ENCODE measurements at places on chromosomes 13 and 19. TPM values are rescaled to one million over a fixed set of nuclear protein-coding genes. Genes with fewer than 3 reads are reported as not detected.

FPR1 gene
- not detected for total RNA-seq

RTBDN gene
- not detected for total RNA-seq

COG3 gene
- 39.6 TPM for total RNA-seq

LGI4 gene
- total RNA-seq = not detected

PSG6 gene
- total RNA-seq = 0.32 TPM

ADM5 gene
- under 0.01 TPM for total RNA-seq

FPR3 gene
- not detected for total RNA-seq

GRCh38 chr13:24528816-24529398, 16.3 kb upstream of the PARP4 start:
- no peak for DNase-seq

GRCh38 chr13:101965096-101965495, 436.8 kb downstream of the FGF14 start:
- no peak for DNase-seq

DNA sequence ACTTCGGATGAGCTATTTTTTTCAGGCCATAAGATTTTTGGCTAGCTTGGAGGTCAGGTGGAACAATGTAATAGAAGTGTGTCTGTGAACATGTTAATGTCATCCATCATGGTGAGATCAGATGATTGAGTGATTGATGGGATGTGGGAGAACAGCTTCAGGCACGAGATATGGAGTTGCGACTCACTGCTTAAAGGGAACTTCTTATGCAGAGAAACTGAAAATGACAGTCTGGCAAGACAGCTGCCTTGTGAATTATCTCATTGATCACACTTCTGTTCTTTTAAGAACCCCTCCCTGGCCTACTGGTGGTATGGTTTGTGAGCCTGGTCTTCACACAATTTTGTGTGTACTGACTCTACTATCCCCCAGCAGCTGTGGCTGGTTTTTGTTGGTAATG, 96.0 kb downstream of the OLFM4 start:
- no peak for DNase-seq

DNA sequence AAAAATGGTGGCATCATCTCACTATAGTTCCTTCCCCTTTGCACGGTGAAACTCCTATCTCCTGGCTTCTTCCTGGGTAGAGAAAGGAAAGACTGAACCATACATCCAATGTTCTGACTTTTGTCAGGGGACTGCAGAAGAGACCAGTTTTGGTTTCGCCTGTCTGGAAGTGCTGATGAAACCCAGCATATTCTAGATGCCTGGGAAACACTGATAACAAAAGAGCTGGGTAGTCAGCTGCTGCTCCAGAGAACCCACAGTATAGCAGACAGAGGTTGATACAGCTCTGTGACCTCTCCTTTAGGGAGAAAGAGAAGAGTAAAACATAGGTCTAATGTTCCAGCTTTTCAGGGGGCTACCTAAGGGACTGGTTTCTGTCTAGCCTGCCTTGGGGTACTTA, 695.3 kb downstream of the DIAPH3 start:
- DNase-seq = no peak

DNA sequence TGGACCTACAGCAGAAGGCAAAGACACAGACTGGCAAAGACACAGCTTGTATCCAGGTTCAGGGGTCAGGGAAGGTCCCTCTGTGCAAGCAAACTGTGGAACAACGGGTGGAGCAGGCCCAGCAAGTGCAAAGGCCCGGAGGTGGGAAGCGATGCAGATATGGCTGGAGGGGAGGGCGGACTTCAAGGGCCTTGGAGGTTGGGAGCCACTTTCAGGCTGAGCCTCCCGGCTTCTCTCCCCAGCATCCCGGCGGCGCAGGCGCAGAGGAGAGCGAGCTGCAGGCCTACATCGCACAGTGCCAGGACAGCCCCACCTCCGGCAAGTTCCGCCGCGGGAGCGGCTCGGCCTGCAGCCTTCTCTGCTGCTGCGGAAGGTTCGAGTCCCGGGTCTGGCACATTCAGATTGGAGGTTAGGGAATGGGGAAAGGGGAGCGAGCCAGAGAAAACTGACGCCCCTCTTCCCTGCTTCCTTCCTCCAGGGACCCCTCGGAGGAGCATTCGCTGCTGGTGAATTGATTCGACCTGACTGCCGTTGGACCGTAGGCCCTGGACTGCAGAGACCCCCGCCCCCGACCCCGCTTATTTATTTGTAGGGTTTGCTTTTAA, 2.1 kb upstream of the PNPLA6 start:
- DNase-seq = peak; percentile 55

GRCh38 chr19:11337080-11337479, 2.4 kb downstream of the RAB3D start:
- no peak for DNase-seq

DNA sequence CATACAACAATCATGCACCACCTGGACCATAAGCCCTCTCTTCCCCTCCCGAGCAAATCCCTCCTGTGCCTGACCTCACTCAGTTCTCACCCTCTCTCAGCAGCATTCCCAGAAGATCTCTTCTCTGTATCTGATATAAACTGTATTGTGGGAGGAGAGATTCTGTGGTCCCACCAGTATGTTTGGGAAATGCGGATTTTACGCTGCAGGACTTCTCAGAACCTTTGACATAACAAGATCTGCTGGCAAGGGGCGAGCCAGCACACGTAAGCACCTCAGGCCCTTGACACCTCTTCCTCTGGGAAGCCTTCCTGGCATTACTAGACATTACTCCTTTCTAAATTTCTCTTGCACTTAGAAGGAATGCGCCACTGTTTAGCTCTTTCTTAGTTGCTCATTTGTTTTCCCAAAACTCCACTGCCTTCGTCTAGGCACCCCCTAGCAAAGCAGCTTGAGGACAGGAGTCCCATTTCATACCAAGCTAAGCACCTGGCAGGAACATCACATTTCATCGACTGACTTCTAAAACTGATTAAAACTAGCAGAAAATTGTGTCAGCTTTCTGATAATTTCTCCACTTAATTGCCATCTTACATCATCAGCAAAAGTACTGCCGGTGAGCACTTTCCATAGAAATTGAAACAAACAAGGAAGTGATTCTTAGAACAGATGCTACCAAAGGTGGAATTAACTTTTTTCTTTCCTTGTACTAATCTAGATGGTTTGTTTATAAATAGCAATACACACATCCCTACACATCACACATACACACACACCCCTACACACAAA, 63.2 kb downstream of the CCDC70 start:
- no peak for DNase-seq

GRCh38 chr19:10695401-10696398, 5.5 kb upstream of the QTRT1 start:
- peak; percentile 96 for DNase-seq

DNA sequence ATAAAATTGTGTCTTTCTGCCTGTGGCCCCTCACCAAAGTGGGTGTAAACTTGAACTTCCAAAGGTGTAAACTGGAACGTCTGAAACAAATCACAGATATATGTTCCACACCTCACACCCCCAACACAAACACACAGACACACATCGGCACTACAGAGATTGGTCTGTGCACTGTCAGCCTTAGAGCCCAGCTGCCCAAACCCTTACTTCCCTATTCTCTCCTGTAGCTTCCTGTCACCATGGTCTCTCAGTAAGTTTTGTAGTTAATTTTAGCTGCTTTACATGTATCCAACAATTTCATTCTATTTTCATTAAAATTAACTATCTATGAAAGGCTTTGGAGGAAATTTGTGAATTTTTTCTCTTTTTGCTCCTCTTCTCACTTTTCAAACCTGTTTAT, 5.4 kb downstream of the TM9SF2 start:
- DNase-seq = no peak
